Hypothalamus (tissue), 51 donors: ENCODE measurements at places on chromosomes 2 and 18.

GRCh38 chr2:177207101-177207500 is 5.5 kb upstream of the HNRNPA3 start:
- no peak for DNase-seq

DNA sequence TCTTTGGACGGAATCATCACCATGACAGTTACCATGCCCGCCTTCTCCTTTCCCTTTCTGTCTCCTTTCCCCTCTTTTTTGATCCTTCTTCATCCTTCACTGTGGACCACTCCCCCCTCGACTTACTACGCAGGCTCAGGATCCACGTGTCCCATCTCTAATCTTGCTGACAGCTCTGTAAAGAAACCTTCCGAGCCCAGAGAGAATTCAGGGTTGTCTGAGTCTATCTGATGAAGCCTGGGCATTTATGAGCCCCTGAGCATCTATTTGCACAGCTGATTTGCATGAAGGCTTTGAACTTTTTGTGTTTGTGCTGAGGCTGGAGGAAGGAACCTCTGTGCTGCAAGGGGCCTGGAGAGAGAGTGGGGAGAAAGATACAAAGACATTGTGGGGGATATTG is 50.7 kb downstream of the CIB4 start:
- no peak for DNase-seq

DNA sequence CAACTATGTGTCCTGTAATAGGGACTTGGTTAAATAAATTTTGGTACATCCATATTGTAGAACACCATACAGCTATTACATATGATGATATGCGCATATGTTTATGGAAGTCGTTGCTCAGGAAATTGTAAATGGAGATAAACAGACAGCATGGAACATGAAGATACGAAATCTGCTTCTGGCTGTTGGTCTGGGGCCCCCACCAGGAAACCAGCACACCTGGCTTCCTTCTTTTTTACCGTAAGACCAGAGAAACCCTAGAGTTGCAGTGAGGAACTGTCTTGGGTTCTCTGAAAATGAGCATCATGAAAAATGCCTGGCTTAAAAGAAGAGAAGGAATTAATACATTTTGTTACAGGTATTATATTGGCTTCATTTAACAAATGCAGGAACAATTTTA is 40.8 kb downstream of the SPTBN1 start:
- DNase-seq = no peak

DNA sequence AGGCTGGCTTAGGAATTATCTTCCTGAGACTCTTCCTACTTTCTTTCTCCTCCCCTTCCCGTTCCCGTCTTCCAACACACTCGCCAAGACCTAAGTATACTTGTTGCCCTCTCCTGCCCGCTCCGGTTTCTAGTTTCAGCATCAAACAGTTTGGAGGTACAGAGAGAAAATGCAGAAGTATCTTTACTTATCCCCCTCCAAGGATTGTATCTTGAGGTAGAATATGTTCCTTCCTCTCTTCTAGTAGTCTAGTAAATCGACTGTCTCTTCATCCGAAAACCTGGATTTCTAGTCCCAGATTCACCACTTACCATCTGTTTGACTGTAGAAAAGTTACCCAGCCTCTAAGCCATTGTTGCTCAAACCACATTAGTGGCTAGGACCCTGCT is 755 bp downstream of the EIF4E2 start:
- no peak for DNase-seq

DNA sequence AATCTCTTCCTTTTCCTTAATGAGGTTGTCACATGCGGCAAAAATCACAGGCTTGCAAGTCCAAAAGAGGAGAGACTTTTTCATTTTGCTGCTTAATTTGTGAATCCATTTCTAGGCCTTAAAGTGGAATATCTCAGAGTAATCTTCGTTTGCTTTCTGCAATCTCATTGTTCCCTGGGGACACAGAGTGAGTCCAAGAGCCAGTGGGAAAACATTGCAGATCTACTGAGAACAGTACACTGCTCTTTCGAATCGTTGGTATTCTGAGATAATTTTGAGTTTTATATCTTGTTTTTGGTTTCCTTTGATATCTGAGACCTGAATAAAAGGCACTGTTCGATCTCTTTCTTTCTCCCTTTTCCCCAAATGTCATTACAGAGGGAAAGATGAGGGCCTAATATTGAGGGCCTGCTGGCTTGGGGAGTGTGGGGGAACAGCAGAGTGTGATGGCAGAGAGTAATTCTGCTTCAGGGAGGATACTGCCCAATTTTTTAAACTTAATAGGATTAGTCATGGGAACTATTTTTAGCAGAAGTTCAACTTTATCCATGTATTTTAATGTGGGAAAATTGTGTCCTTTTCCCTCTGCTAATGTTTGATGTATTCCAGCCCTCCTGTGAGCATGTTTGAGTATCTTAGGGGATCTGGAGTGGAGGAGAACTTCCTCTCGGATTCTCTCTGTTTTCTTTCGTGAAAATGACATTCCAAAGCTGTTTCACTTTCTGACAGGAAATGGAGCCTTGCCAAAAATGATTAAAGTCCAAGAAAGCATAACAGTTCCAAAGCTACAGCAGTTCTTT is 418.2 kb upstream of the ZEB2 start:
- DNase-seq = no peak

DNA sequence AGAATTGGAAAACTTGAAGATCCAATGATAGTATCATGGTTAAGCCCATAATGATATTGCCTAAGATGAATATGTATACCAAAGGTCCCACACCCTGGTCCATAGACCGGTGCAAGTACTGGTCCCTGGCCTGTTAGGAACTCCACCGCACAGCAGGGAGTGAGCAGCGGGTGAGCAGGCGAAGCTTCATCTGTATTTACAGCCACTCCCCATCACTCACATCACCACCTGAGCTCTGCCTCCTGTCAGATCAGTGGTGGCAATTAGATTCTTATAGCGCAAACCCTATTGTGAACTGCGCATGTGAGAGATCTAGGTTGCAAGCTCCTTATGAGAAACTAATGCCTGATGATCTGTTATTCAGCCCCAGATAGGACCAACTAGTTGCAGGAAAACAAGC is 402.4 kb downstream of the EPHA4 start:
- DNase-seq = no peak

DNA sequence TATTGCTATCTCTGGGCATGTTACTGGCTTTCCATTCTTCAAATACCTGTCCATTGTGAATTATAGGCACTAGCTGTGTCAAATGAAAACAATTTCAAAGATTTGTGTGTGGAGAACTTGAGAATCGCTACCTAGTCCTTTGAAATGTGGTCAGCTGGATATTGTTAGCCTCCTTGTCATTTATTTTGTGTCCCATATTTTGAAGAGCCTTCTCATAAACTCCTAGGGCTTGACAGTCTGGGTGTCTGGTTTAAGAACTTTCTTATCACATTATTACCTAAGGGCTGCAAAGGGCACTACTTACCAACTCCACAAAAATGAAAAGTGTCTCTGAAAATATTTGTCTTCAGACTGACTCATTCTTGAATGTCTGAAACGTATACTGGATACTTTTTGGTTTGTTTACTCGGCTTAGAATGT is 50.2 kb downstream of the COL4A3 start:
- DNase-seq = no peak

DNA sequence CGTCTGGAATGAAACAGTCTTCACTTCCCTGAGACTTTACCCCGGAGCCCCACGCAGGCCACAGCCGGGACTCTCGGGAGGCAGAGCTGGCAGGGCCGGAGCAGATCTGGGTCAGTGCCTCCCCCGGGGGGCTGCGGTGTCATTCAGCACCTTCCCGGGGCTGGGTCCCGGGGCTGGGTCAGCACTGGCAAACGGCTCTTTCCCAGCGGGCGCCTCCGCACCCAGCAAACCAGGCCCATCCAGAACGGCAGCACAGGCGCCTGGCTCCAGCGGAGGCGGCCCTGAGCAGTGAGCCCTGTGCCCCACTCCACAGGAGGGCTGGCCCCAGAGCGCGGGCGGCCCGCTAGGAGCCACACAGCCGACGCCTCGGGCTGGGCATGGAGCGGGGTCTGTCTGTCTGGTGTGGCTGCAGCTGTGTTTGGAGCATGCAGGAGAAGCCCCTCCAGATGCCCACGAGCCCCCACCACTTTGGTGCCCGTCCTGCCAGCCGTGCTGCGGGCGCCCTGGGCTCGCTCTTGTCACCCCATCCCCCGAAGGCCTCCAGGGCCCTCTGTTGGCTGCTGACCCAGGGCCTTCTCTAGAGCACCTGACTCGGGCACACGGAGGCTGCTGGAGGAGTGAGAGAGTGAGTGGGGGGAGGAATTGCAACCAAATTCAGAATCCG is 132.1 kb upstream of the CTDP1 start:
- no peak for DNase-seq

- DNase-seq = no peak
Observed at GRCh38 chr2:163692611-163693482, 43.0 kb downstream of the FIGN start.

- no peak for DNase-seq
Observed at GRCh38 chr2:39524756-39525635, 87.9 kb upstream of the MAP4K3 start.

GRCh38 chr18:66937546-66937945 is 333.7 kb upstream of the CDH19 start:
- DNase-seq = no peak

DNA sequence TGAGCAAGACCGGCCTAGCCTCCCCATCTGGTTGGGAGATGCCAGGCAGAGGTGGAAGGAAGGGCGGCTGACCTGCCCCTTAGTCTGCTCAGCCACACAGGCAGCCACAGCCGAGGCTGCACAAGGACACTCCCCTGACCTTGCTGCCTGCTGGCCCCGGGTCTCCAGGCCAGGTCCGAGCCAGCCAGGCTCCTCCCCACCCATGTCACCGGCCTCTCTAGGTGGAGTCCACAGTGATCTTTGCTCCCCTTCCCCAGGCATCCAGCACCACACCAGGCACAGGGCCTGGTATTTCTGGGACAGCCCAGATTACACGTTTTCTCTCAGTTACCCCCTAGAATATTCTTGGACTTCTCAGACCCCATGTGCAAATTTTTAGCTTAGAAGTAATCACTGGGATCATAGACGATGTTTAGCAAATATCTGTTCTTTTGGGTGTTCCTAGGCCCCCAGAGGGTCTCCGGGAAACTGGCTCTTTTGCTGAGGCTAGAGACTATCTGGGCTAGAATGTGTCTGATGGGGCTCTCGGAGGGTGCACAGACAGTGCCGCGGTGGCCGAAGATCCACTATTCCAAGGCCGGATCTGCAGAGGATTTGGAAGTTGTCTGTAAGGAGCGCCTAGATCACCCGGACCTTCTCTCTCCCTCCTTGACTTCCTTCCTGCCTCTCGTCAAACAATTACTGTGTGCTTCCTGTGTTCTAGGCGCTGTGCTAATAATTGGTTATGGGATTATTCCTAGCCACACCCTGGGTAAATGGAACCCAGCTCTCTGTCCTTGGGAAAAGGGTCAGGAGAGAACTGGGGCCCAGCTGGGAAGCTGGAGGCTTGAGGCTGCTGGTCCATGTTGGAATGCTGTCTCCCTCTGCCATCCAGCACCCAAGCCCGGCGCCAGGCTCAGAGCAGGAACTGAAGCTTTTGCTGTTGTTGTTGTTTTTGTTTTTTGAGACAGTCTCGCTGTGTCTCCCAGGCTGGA is 46.9 kb downstream of the ODC1 start:
- no peak for DNase-seq

DNA sequence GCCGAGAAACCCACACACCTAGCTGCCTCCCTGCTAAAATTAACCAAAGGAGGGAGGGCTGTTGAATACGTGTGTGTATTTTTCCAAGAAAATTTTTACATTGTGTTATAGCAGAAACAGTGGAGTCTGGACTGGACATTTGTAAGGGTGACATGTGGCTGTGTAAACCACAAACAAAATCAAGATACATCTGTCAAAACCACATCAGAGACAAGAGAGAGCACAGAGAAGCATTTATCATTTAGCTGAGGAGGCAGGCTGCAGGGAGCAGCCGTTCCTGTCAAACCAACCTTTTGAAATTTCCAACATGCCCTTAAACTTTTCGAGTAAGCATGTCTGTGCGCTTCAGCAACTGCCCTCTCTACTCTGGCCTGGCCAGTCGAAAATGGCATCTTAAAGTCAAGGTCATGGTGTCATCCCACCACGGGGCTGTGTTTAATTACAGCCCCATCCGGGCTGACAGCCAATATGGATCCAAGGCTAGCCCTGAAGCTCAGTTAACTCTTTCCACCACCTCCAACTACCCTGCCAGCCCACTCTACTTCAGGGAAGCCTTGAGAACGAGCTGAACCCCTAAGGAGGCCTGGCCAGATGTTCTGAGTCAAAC is 8.4 kb downstream of the BCL11A start:
- no peak for DNase-seq

DNA sequence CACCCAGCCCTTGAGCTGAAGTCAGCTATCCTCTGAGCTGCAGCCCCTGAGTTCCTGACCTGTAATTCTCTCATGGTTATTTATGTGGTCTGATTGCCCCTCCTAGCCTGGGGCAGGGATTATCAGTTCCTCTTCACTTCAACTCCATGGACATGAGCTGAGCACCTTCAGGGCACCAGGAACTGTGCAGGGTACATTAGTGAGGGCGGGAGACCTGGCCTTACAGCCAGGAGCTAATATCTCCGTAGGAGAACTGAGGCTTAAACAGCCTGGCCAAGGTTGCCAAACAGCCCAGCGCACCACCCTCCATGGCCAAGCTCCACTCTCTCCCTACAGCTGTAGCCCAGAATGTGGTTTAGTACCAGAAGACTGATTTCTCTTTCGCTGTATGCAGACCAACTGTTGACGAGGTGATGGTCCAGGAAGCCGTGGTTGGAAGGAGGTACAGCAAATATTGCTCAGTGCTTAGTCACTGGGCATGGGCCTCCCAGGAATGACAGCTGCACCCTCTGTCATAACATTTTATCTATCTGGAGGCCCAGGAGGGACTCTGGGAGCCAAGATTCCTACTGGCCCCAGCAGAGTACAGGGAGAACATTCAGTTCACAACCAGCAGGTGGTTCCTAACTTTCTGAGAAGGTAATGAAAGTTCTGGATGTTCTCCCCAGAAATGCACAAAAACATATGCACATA is 228.7 kb upstream of the SIX2 start:
- DNase-seq = no peak

DNA sequence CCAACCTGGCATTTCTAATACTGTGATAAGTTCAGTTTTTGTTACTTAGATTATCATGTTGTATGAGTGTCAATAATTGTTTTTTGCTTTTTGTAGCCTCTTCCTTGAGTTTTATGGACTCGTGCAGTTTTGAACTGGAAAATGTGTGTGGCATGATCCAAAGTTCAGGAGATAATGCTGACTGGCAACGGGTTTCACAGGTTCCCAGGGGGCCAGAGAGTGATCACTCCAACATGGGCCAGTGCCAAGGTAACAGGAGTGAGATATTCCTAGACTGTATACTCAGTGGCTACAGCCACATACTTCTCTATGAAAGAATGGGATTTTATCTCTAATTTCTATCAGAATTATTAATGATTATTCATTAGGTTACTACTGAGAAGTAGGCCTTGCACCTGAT is 18.2 kb downstream of the MEP1B start:
- no peak for DNase-seq

DNA sequence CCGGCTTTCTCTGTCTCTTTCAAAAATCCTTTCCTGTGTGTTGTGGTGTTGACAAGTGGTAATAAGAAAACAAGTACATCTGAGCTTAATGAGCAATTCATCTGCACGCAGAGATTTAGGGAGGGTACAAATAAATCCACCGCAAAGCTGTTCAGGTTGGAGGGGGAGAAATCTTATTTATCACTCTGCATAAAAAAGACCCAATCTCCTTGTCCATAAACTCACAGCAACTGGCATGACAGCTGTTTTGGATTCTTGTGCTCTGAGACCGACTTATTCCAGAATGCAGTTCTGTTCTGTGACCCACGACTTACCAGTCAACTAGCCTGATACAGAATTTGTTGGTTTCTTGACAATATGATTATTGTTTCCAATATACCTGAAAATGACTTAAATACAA is 380.1 kb downstream of the SOX11 start:
- DNase-seq = no peak

GRCh38 chr2:18821431-18821830 is 232.1 kb upstream of the NT5C1B start:
- no peak for DNase-seq

- no peak for DNase-seq
Observed at GRCh38 chr2:135790423-135790822, 46.6 kb downstream of the LCT start.
